ENCODE measurements at places on chromosomes 13 and 19.

DNA sequence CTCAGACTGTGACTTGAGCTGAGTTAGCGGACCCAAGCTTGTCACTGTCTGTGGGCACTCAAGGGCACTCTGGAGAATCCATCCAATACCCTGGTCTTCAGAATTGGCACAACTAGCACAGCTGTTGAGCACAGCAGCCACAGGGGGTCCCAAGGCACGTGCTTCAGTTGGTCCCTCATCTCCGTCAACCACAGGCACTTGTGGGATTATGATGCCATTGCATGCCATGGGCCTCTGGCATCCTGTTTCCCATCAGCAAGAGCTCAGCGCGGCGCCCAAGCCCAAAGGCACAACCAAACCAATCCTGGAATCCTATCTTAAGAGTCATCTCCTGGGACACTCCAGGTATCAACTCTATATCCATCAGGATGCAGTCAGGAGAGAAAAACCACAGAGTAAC is 3.7 kb upstream of the B3GNT8 start:
- no peak for DNase-seq

DNA sequence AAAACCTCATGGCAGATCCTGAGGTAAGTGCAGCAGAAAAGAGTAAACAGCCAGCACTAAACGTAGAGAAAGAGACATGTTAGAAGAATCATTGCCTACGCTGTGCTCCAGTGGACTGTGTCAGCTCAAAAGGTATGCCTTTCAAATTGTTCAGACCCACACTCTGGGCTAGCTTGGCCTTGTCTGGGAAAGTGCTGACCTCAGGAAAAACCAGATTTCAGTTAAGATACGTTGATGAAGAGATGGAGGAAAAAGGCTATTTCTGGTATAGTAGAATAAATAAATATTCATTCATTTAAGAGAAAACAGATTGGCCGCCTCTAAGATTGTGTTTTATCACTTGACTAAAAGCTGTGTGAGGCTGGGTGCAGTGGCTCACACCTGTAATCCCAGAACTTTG is 9.6 kb upstream of the SUCLA2 start:
- no peak for DNase-seq

DNA sequence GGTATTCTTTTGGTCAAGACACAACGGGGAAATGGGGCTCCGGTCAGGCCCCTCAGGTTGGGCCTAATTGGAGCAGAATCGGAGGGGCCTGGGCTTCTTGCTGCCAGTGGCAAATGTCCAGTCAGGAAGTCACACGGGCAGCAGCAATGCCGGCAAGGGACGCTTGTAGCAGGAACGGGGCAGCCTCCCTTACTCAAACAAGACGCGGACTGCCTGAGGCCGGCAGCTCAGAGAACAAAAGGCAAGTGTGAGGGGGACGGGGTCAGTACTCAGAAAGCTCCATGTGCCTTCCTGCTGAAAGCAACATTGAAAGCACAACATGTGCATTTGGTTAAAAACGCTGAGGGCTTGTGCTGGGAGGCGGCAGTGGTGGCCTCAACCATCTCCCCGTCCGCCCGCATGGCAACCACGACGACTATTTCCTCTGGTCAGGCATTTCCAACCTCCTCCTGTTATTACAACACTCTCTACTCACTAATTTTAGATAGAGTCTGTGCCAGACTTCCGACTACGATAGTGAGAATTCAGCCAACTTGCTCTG is 20.5 kb upstream of the RASA3 start:
- peak; percentile 49 for DNase-seq

DNA sequence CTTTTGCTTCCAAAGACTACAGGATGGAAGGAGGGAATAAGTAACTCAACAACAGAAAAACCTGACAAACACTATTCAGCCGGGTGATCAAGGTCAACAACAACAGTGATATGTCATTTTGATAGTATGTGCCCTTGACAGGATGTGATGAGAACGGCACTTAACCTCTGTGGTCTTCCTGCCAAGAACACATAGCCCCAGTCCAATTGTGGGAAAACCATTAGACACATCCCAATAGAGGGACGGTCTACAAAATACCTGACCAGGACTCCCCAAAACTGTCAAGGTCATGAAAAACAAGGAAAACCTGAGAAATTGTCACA is 43.1 kb upstream of the AMER2 start:
- DNase-seq = no peak

GRCh38 chr19:16702123-16702522 is 17.5 kb upstream of the NWD1 start:
- peak; percentile 17 for DNase-seq

GRCh38 chr19:40982594-40983101 is 8.4 kb upstream of the CYP2B6 start:
- DNase-seq = no peak

DNA sequence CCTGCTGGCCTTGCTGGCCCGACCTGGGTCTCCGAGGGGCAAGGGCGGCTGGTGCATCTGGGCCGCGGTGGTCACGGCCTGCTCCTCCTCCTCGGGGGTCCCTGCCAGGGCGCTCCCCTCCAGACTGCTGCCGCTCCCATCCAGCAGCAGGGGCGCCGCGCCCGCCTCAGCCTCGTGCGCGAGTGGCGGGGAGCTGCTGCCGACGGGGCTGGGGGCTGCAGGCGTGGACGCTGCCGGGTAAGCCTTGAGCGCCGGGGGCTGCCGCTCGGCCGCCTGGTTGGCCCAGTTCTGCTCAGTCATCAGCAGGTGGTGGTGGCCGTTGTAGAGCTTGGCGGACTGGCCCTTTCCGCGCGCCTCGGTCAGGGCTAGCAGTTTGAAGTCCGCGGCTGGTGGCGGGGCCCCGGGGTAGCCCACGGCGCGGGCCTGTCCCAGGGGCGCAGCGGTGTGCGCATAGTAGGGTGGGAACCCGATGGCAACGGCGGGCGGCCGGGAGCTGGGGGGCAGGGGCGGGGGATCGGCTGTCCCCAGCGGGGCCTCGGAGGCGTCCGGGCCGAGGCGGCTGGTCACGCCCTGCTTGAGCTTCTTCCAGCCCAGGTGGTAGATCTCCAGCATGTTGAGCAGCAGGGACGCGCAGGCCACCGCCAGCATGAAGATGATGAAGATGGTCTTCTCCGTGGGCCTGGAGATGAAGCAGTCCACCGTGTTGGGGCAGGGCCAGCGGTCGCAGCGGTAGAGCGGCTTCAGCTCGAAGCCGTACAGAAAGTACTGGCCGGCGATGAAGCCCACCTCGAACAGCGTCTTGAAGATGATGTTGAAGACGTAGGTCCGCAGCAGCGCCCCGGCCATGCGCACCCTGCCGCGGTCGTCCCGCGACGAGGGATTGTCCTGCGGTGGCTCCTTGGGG is 18.6 kb downstream of the GJA3 start:
- DNase-seq = no peak

DNA sequence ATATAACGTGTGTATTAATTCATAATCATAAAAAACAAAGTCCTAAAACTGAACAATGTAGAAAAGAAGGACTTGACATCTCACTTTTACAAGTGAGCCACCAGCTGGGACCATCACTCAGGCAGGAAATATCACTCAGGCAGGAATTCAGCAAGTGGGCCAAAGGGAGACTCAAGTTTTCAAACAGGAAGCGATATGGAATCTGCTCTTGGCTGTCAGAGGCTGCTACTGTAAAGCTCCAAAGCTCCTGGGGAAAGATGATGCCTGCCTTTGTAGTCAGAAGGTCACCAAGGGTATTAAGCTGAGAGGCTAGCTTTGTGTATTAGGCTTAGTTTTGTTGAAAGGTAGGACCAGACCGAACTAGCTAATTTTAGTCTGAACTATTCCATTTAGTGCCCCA is 5.5 kb upstream of the AKAP11 start:
- no peak for DNase-seq

GRCh38 chr19:8000298-8001038 is 5.0 kb downstream of the ELAVL1 start:
- DNase-seq = no peak

- peak; percentile 69 for DNase-seq
These were observed 175.4 kb upstream of the RFC3 start for GRCh38 chr13:33642374-33643065.

GRCh38 chr13:106314417-106314816 is 221.0 kb downstream of the EFNB2 start:
- DNase-seq = no peak

DNA sequence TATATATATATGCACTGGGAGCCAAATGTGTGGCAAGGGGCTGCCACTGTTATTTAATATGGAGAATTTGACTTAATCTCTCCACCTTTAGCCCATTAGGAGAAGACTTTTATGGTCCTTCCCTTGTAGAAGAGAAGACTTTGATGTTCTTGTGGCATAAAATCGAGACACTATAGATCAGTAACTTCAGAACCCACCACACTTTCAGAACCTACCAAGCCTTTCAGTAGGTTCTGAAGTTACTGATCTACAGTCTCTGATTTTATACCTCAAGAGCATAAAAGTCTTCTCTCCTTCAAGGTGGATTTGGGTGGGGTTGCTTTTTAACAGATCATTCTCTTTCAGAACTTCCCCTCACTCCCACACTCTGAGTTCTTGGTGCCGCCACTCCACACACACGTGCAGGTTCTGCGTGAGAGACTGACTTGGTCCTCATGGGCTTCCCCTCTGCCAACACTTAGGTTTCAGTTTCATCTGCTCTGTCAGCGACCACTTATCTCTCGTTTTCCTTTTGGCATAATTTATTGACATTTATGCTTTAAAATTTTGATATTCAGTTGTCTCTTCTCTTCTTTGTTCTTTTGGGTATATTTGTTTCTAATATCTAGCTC is 213.4 kb upstream of the PCDH17 start:
- no peak for DNase-seq

DNA sequence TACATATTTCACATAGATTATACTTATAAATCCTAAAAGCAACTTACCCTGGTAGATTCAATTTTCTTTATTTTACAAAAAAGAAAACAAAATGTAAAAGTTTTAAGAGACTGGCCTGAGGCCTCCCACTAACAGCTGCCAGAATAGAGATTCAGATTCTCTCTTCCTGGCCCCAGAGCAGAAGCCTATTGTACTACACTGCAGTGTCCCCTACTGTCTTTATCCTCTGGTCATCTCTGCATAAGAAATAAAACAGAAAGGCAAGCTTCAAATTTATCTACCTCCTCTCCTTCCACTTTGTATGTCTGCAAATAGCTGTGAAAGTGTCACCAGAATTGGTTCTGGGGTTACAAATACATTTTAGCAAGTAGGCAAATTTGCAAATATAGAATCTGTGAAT is 1004.1 kb upstream of the PCDH9 start:
- DNase-seq = no peak

DNA sequence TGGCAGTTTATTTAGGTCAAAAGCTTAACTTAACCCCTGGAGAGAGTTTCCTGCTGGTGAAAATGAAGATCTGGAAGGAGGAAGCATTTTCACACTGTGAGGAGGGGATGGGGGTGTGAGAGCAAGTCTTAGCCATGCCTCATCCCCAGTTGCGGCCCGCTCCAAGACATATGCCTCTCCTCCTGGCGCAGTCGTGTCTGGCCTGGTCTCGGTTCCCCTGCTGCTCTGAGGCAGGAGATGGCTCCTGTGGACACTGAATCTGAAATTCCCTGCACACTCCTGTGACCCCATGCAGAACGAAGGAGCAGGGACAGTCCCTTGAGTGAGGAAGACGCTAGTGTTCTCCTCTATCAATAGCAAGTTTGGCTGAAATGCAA is 360 bp upstream of the ZNF69 start:
- no peak for DNase-seq

DNA sequence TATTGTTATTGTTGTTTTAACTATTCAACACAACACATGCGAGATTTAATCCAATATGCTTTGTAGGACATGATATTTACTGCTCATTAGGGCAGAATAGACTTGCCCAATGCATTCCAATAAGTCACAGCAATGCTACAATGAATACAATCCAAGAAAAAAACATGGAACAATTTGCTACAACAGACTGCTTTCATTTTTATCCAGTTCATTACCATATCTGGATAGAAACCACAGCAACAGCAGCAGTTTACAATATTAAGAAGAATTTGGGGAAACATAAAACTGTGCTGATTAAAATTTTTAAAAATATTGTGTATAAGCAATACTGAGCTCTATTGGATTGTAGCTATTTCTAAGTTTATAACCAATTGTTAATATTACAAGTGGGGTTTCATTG is 833.0 kb downstream of the DIAPH3 start:
- no peak for DNase-seq

GRCh38 chr19:55554741-55555152 is 9.4 kb upstream of the SBK3 start:
- no peak for DNase-seq

DNA sequence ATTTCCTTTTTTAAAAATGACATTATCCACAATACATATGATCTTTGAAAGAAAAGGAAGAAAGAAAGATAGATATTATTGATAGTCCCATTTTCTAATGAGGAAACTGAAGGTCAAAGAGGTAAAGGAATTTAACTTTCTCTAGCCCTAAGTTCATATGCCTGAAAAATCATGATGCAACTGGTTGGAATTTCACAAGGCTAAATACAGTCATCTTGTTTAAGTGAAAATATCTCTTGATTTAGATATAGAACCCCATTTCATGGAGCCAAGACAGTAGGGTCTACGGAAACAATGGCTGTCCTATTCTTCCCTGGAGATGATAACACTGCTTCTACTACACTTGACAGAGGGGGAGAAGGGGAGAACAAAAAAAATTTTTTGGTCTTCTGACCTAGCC is 366.2 kb downstream of the DNAJC15 start:
- no peak for DNase-seq

GRCh38 chr13:50758796-50759195 is 84.7 kb downstream of the DLEU7 start:
- no peak for DNase-seq

GRCh38 chr19:36081894-36082293 is 27.2 kb downstream of the WDR62 start:
- DNase-seq = no peak

DNA sequence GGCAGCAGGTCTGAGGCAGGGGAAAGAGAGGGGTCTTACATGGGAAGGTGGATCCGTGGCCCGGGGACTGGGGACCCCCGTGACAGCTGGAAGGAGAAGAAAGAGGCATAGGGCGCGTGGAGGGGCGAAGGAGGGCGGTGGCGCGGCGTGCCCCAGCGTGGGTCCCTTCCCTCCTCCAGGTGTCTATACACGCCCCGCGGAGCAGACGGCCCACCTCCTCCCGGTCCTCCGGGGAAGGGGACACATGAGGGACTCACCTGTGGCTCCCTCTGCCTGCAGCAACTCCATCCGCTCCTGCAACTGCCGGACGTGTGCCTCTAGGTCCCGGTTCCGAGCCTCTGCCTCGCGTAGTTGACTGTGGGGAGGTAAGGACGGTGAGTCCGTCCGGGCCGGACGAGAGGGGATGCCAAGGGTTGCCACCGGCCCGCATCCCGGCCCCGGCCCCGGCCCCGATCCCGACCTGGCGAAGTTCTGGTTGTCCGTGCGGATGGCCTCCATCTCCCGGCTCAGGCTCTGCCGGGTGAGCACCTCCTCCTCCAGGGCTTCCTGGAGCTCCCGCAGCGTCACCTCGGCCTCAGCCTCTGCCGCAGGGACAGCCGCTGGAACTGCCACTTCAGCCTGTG is 2.4 kb upstream of the SIX5 start:
- DNase-seq = no peak

DNA sequence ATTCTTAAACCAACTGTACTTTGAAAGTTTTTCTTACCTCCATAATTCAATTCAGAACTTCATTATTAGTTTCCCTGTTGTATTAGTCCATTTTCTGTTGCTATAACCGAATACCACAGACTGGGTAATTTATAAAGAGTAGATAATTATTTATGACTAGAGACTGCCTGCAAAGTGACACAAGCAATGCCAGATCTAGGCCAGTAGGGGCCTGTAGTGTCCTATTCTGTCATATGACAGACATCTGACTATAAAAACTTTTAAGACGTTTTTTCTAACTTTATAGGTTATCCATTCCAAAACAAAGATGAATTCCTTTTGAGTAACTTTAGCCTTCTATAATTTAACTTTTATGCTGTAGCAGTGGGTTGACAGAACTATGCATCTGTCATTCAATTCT is 2783.8 kb downstream of the PCDH9 start:
- DNase-seq = no peak

- no peak for DNase-seq
These were observed 1030.4 kb downstream of the SLITRK5 start for GRCh38 chr13:88701551-88701950.

Measured in BJ (cell line).